ENCODE measurements at places on chromosomes 2 and 18.
A peak's percentile ranks its signal among the peaks of the same experiment; 100 is the strongest.

DNA sequence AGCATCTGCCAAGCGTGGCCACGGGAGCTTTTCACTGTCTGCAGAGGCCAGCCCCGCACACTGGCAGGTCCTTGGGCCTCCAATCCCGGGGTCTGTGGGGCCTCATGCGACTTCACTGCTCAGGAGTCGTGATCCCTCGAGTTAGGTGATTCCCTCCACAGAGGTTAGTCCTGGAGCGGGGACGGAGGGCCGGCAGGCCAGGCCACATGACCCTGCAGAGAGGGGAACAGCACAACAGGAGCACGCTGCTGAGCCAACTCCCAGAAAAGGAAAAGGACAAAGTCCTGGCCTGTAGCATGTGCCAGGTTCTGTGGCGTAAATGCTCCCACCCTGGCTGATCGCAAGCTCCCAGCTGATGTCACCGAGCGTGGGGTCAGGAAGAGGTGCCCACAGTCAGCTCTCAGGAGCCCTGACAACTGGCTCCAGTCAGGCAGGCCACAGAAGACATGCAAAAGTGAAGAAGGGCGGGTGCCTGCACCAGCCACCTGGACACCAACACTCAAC, 15.3 kb upstream of the PRLH start:
- no peak for DNase-seq

- DNase-seq = no peak
Measured at GRCh38 chr2:128782411-128783192, 463.9 kb upstream of the HS6ST1 start.

DNA sequence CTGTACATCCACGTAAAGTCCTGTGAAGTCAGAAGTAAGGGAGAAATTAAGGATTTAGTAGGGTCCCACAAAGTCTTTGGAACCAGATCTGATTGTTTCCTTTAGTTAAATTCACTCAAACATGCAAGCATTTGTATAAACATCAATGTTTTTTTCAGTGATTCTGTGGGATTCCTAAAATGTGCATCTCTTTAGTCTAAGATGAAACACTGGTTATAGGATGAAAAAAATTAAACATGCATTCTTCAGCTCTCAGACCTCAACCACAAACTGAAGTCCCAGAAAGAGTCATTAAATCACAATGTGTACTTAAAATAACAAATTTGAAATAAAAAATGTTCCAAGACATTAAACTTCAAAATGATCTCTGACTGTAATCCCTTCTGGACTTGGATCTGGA, 76.5 kb upstream of the APCDD1 start:
- no peak for DNase-seq

- DNase-seq = no peak
Measured at GRCh38 chr2:205759257-205759656, 77.0 kb downstream of the NRP2 start.

DNA sequence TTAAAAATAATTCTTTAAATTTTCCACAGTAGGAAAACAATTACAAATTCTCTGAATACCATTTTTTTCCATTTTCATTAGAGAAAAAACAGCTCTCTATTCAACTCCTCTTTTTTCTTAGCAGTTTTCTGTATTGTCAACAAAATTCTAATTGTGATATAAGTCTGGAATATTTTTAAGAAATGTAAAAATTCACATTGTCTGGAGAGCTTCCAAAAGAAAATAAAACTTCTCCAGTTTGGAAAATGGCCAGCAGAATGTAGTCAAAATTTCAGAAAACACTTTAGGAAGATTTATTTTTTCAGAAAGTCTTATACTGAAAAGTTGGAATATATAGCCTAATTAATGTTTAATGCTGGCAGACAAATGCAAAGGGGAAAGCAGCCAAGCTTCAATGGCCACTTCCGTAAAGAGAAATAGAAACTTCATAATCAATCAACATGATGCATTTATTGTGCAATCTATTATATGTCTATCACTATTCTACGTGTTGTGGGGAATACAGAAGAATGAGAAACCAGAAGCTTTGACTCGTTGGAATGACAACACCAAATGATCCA, 733.2 kb upstream of the PKDCC start:
- no peak for DNase-seq

DNA sequence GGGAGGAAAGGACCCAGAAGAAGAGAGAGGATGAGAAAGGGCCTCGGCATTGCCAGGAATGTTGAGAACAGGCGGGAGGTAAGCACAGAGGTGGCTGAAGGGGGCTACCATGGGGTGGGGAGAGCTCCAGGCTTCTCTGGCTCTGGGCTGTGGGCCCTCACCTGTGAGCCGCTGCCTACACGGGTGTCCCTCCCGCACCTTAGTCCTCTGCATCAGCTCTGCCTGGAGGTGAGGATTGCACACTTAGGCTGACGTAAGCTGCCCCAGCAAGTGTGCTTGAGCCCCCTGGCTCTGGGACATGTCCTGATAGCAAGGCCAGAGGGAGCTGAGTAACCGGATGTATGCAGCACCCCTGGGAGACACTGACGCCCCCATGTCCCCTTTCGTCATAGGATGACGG, 33.9 kb downstream of the TMEM18 start:
- DNase-seq = no peak

- DNase-seq = no peak
Measured at GRCh38 chr2:28429636-28430376, 37.1 kb downstream of the FOSL2 start.

DNA sequence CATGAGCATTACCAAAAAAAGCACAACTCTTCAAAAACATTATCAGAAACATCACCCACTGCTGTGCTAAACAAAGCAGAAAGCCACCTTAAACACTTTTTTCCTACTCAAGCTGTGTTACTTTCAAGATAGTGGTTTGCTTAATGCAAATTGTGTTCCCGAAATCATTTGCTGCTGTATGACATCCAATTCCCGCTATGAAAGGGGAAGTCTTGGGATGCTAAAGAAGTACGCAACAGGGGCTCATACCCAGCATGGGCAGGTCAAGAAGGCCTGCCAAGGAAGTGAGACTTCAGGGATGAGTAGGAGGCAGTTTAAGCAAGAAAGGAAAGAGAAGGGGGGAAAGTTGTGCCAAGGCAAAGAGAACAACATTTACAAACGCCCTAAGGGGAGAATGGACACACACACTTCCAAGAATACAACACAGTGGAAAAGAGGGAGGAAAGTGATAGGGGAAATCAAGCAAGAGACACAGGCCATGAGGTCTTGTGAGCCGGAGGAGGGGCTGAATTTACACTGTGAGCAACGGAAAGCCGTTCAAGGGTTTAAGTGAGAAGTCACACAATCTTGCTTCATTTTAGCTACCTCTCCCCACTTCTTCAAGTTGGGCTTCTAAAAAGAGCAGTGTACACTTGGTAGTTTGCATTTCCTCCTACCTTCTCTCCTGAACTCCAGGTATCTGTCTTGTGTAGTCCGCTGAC, 4.0 kb downstream of the PTPN2 start:
- no peak for DNase-seq

GRCh38 chr2:3461801-3462492, 57.4 kb downstream of the ADI1 start:
- DNase-seq = peak; percentile 61

GRCh38 chr2:72108121-72108520, 39.5 kb downstream of the CYP26B1 start:
- DNase-seq = no peak

DNA sequence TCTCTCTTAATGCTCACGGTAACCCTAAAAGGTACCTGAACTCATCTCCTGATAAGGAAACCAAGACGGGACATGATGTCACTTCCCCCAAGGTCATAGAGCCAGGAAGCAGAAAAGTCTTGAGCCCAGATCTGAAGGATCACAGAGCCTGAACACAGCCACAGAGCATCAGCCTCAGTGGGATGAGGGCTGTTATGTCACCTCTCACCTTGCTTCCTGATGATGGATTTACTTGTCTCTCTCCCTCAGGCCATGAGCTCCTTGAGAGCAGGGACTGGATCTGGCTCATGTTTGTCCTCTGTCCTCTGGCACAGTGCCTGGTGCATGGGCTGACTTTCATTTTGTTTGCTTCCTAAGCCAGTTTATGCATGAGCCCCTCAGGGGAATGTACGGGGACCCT, 54.2 kb downstream of the SERTAD2 start:
- DNase-seq = no peak

- DNase-seq = no peak
Measured at GRCh38 chr18:26562568-26562967, 14.2 kb upstream of the KCTD1 start.

DNA sequence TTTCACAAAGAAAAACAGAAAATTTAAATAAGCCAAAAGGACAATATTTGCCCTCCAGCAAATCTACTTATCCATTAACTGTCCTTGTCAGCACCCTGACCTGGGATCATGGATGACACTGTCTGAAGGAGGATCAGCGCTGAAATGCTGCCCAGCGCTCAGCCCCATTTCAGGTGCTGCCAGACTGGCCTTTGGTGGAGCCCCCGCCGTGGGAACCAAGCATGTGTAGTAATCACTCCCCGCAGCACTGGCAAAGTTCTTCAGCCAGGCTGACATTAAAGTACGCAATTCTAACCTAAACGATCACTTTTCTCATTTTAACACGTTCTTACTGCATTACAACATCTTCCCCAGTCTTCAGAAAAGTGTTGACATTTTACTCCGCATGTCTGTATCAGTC, 108.6 kb upstream of the GPC1 start:
- no peak for DNase-seq

DNA sequence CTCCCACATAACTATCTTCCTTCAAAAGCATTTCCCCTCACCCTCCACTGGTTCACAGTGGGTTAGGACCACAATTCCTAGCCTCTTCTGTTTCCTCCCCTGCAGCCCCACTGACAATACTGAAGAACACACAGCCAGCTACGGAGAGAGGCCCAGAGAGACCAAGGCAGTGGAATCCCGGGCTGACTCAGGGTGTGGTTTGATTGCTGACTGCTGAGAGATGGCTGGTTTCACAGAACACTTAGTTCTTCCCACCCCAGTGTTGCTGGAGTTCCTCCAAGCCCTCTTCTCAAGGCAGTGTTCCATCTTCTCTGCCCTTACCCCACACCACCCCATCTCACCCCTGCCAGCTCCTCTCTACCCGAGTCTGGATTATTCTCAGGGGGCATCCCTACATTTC, 43.3 kb upstream of the ZFP36L2 start:
- DNase-seq = no peak

GRCh38 chr2:65708086-65708485, 275.7 kb upstream of the SPRED2 start:
- DNase-seq = no peak

DNA sequence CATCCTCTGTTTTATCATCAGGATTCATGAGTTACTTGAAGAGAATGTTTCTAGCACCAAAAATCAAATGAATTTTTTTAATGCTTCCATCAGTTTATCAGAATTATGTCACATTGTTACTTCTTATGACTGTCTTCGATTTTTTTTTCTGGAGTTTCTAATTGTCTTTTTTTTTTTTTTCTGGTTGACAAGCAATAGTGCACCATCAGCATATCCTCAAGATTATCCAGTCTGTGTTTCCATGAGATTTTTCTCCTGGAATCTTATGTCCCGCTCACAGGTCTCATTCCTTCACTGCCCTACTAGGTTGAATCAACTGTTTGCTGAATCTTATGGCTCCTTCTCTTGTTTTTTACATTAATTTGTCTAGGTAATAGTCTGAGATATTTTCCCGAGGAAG, 16.0 kb downstream of the R3HDM1 start:
- no peak for DNase-seq

DNA sequence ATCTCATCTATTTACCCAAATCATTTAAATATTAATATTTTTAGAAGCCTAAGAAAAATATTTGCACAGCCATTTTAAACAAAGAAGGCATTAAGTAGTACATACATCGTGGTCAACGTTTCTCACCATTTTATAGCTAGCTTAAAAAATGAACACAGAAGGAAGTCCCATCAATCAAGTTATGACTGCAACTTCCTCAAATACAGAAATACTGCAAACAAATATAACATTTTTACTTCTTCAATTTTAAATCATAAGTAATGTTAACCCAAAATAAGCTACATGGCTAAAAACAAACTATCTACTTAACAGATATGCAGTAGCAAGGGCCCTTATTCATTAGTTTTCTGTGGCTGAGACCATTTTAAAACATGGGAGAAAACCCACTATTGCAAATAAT, 30.6 kb downstream of the ITSN2 start:
- DNase-seq = no peak

GRCh38 chr2:584863-585823, 92.1 kb downstream of the TMEM18 start:
- no peak for DNase-seq

DNA sequence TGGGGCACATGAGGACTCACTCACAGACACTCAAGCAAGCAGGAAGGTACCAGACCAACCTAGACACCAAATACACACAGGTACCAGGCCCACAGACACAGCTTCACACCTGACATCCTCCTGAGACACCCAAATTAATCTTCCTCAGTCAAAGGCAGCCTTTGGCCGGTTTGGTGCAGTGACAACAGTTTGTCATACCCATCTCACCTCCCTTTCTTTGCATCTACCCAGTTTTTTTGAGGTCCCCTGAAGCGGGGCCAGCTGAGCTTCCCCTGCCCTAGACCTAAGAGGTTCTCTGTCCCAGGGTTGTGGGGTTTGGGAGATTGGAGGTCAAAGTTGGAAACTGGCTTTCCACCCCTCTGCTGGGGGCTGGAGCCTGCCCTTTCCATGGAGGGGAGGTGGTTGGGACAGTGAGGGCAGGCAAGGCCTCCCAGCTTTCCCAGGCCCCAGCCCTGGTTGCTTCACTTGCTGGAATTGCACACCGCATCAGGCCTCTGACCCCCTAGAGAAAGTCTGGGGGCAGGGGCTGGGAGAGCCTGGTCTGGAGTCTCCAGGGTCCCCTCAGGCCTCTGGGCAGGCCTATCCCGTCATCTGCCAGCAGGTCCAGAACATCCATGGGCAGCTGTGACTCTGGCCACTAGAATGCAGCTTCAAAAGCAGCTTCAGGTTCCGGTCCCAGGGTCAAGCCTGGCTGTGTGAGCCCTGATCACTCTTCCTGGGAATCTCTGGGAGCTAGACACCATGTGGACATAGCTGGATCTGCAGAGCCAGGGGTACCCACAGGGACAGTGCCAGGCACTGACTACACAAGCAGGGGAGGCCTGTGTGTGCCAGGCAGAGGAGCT, 12.5 kb upstream of the TEX261 start:
- no peak for DNase-seq

- DNase-seq = no peak
Measured at GRCh38 chr18:34131006-34131405, 93.7 kb downstream of the NOL4 start.

DNA sequence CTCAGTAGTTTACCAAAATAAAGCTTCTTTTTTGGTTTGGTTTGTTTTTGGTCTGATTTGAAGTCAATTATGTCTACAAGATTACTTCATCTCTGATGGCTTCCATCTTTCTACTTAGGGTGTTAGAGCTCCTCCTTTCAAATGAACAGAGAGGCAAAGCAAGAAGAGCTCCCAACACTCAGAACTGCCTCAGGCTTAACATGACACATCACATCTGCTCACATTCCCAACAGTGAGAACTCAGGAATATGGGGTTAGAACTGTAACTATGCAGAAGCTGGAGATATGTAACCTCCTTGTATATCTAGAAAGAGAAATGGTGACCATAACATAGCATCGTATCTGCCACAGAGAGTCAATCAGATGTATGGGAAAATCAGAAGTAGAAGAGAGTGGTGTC, 11.4 kb upstream of the LRATD1 start:
- no peak for DNase-seq

GRCh38 chr2:115480741-115481140, 1038.3 kb downstream of the DPP10 start:
- no peak for DNase-seq
